Epithelial cell of prostate (primary cell): ENCODE measurements at places on chromosomes 1 and 21.

- no peak for DNase-seq
These were observed 9.0 kb downstream of the ARHGEF16 start for GRCh38 chr1:3463408-3463863.

GRCh38 chr1:99749504-99750347 is 16.7 kb downstream of the FRRS1 start:
- no peak for DNase-seq

- DNase-seq = no peak
These were observed 207.2 kb downstream of the PTGER3 start for GRCh38 chr1:70840260-70840953.

DNA sequence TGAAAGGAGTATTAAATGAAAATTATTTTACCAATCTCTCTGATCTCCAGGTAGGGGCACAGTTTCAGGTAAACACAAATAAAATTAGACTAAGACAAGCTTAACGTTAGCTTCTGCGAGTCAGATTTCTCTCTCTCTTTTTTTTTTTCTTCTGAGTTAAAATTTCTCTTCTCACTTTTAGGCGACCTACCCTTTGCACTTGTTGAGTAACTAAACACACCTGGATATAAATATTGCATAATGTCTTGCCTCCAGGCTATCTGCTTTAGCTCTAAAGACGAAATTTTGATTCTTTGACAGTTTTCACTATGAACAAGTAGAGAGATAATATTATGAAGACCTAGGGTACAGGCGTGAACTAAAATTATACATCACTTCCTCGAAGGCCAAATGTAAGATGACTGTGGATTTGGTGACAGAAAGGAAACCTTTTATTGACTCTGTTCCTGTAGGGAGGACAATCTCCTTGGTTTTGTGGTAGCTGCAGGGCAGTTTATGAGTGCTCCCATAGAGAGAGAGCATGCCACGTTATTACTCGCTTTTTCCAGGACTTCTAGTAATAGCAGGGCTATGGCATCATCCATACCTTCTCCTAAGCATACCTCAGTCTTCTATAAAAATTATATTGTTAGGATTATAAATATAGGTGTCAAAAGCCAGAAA is 303.8 kb upstream of the NEGR1 start:
- DNase-seq = no peak

DNA sequence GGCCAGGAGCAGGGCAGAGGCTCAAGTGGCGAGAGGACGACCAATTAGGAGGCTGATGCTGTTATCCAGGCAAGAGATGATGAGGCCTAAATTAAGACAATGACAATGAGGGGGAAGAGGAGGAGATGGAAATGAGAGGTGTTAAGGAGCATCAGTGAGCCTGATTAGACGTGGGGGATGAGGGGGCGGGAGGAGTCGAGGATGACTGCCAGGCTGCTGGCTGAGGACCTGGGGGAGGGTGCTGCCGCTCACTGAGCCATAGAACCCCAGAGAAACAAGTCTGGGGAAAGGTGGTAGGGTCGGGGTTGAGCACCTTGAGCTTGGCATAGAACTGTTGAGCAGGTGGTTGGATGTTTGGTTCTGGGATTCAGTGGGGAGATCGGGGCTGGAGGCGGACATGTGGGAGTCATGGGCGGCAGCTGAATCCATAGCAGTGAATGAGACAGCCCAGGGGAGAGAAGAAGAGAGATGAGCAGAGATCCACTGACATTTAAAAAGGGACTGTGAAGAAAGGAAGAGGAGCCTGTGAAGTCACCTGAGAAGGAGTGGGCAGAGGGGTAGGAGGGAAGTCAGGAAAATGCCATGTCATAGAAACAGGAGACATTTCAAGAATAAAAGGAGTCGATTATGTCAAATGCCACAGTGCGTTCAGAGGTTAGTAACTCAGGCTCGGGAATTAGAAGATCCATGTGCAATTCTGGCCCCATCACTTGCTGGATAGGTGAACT is 28.5 kb downstream of the DLGAP3 start:
- no peak for DNase-seq

- DNase-seq = no peak
These were observed 22.1 kb upstream of the FAM43B start for GRCh38 chr1:20530306-20530705.

DNA sequence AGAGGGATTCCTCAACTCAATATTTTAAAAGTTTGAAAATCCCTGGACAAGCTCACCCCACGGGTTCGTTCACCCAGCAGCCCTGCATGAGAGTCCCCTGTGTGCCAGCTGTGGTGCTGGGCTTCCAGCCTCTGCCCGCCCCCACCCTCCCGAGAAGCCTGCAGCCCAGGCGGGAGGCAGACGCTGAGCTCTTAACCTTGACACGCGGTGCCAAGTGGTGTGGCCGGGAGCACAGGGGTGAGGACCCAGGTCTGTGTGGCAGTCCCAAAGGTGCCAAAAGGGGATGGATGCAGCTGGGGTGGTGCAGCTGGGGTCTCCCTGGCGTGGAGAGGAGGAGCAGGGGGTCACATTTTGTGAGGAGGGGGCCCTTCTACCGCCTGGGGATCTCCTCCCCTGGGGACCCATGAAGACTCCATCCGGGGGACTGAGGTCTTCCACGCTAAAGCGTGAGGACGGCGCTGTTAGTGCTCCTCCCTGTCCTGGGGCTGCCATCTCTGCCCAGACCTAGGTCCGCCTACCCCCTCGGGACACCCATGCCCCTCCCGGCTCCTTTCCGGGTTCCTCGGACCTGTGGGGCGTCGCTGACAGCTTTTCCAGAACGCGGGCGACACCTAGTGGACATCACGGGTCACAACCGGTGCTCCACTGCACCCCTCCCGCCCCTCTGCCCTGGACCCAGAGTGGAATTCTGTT is 12.9 kb downstream of the PLA2G2F start:
- DNase-seq = no peak

DNA sequence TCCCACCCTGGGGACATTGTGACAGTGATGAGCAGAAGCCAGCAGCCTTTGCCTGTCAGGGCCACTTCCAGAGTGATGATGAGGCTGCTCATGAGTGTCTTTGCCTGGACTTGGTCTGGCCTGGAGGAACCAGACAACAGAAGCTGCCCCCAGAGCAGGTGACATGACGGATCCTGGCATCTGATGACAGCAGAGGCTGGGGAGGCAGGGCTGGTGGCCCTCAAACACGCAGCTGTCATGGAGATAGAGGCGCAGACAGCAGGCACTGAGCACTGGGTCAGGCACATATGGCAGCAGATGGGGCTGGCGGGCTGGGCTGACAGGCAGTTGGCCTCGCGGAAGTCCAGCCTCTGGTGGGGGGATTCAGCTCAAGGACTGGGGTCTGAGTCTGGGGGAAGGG is 66.4 kb upstream of the STUM start:
- DNase-seq = no peak

DNA sequence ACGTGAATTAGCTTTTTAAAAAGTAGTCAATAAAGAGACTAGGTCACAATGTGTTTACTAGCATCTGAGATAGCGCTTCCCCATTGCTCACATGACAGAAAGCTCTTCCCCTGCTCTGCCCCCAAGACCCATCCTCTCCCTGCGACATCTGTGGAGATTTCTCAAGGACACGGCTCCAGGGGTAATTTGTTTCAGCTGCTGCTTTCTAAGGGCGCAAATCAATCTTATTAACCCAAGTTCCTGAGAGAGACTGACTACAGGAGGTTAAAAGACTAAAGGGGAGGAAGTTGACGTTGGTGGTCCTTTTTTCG is at the start of gene MYOCOS:
Gene MYOCOS, plus strand, starts transcription at position 92 of the 311 bp plus-strand sequence. CDS start 1,641 bp downstream, outside the sequence.
- no peak for DNase-seq

GRCh38 chr1:70458131-70458530 is 47.1 kb downstream of the CTH start:
- no peak for DNase-seq

GRCh38 chr1:27958513-27958912 is 1.3 kb upstream of the XKR8 start:
- no peak for DNase-seq

DNA sequence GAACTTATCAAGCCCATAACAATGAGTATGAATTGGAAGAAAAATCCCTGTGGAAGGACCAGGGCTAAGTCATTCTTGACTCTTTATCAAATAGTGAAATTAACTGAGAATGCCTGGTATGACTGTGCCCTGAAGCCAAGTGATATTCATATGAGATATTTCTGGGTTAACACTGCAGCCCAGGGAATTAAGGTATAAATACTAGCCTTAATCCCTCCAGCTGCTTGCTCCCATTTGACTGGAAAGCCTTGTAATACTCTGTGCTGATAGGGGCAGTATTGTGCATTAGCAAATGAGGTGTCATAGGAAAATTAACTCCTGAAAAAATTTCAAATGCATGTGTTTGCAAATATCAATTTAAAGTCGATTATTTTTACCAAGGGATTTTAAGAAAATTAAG is 568.8 kb downstream of the LMO4 start:
- no peak for DNase-seq

DNA sequence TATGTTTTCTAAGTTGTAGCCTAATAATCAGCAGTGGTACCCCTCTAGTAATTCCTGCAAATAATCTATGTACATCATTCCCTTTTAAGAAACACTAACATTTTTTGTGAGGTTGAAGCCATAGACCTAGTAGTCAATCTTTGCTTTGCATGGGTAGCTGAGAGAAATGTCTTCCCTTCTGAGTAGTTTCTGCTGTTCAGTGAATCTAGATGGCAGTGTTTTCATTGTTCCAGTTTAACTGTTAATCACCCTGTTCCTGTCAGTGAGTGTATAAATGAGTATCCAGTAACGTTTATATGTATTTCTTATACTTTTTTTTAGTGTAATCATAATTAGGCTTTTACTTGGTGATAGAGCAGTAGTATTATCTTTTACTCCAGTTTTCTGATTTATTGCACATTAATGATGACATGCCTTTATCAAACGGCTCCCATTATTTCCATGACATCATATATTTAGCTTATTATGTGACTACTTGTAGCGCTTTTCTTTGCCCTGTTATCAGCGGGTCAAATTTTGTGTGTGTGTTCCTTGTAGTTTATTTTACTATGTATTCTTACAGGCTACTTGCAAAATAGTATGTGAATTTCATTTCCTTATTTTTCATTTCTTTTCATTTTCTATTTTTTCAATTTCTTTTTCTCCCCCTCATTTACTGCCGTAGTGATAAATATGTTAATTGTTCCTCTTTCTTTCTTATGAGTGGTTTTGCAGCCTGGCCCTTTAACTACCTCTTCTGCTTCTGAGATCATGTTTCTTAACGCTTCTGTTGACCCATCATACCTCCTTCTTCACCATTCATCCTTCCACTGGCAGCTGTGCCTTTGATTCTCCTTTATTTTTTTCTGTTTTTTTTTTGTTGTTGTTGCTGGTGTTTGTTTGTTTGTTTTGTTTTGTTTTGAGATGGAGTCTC is 18.8 kb downstream of the CEP350 start:
- no peak for DNase-seq

DNA sequence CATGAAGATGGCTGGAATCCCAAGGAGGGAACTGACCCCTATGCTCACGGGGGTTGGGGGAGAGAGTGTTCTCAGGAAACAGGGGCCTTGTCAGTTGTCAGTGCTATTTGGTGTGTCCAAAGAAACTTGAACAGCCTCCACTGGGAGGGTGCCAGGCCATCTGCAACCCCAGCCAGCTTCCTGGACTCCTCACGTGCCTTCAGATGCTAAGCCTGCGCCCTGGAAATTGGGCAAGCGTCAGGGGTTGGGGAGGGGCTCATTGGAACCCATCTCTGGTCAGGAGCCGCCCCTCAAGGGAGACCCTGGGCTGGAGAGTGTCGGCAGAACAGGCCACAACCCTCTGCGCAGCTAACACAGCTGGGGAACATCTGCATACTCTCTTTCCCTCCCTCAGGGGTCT is 13.1 kb upstream of the LHX4 start:
- DNase-seq = no peak
